ENCODE measurements at places on chromosomes 2 and 18.

- DNase-seq: no peak
These were observed 8.0 kb upstream of the SESTD1 start for GRCh38 chr2:179272406-179273192.

DNA sequence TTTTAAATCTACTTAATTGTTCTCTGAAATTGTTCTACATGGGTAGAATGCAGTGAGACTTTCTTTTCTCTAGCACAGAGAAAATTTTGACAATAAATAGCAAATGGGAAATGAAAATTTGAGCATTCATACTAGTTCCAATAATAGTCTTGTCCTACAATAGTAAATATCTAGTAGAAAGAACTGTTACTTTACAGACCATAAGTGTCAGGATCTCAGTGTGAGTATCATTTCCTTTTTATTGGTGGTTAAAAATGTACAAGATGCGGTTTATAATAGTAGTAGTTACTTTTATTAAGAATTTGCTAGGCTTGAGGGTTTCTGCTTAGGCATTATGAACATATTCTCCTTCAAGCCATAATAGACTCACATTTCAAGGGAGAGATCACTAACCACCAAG is 43.2 kb downstream of the KCNE4 start:
- DNase-seq: no peak

- DNase-seq: no peak
These were observed 37.2 kb upstream of the POLE4 start for GRCh38 chr2:74921236-74921736.

DNA sequence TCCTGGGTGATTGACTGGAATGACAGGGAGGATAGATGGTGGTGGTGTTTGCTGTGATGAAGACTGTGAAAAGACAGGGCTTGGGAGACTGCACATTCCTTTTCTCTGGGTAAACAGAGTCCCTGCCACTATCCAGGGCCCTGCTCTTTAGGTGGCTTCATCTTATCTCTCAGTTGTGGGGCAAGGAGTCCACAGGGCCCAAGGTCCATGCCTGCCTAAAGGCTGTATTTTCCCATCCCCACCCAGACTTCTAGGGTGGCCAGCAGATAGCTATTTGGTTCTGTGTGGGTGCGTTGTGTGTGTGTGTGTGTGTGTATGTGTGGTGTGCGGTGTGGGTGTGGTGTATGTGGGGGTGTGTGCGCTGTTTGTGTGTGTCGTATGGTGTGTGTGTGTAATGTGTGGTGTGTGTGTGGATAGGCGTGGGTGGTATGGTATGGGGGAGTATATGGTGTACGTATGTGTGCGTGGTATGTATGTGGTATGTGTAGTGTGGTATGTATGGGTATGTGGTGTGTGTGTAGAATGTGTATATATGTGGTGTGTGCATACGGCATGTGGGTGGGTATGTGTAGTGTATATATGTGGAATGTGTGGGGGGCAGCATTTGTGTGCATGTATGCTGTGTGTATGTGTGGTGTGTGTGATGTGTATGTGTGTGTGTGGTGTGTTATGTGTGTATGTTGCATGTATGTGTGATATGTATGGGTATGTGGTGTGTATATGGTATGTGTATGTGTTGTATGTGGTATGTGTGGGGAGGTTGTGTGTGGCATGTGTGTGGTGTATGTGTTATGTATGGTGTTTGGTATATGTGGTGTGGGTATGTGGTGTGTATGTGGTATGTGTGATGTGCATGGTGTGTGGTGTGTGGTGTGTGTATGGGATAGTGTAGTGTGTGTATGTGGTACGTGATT is 10.5 kb upstream of the XRCC5 start:
- no peak for DNase-seq

- DNase-seq: no peak
These were observed 105.7 kb downstream of the PDE1A start for GRCh38 chr2:182321096-182321495.

DNA sequence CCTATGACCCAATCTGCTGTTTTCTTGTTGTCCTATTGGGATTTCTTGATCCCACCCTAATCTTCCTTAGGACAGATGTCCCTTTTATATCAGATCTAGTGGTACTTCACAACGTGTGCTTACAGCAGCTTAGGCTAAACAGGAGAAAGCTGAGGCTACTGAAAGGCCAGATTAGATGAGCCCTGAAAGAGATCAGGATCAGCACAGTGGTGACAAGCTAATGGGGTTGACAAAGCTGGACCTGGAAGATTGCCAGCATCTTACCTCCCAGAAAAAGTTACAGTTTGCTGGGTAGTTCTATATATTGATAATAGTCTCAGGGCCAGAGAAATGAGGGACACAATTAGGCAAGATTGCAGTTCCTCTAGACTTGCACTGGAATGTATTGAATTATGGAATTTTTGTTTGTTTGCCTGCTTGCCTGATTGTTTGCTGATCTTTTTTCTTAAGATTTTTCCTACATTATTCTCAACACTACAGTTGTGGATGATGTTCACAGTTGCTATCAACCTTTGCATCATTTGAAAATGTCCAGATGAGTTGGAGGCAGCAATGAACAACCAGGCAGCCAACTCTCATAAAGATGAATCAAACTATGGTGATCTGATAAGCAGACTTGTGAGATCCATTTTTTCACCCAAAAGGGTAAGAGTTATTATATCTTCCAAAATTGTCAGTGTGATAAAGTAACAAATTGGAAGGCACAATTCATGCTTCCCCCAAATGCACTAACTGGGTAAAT is 49.1 kb upstream of the PIK3C3 start:
- DNase-seq: no peak

GRCh38 chr2:19046986-19047780 is 311.2 kb downstream of the OSR1 start:
- no peak for DNase-seq

DNA sequence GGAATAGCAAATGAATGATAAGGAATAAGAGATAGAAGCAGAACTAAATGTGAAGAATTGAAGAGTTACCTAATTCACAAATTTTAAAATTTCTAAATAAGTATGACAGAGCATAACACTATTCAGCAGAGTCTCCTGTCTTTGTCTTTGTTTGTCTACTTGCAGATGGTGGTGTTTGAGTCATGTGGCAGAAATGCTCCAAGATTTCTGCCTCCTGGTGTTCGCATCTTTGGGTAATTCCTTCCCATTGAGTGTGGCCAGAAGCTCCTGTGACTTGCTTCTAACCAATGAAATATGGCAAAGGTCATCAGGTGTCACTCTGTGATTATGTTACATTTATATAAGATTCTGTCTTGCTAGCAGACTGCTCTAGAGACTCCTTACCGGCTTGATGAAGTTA is 45.6 kb upstream of the GALNT3 start:
- DNase-seq: no peak

DNA sequence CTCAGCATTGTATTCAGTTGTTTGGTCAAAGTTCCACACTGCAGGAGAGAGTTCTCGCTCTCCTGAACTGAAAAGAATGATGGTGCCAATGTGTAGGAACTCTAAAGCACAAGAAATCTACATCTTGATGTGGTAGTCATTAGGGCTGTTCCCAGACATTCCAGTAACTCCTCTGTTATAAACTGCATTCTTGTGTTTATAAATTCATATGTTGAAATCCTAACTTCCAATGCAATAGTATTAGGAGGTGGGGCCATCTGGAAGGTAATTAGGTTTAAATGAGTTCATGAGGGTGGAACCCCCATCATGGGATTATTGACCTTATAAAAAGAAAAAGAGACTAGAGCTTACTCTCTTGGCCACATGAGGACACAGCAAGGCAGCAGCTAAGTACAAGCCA is 239.6 kb downstream of the CDH20 start:
- no peak for DNase-seq

GRCh38 chr2:8799004-8799403 is 38.4 kb downstream of the KIDINS220 start:
- DNase-seq: no peak

DNA sequence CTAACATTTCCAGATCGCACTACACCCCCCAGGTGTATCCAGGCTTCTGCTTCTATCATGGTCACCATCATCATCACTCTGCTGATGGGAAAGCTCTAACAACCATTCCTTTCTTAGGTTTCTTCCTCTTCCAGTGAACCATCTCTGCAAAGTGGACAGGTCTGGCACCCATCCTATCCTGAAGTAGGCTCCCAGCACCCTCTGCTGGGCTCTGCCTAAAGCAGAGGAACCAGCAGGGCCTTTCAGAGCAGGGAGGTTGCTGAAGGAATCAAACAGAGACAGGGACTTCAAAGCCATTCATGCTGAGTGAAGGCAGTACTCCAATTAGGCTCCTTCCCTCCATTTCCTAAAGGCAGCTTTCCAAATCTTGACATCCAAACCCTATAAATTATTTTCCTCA is 27.2 kb upstream of the SATB2 start:
- no peak for DNase-seq

- no peak for DNase-seq
These were observed 35.3 kb downstream of the CRACDL start for GRCh38 chr2:98900721-98901120.

DNA sequence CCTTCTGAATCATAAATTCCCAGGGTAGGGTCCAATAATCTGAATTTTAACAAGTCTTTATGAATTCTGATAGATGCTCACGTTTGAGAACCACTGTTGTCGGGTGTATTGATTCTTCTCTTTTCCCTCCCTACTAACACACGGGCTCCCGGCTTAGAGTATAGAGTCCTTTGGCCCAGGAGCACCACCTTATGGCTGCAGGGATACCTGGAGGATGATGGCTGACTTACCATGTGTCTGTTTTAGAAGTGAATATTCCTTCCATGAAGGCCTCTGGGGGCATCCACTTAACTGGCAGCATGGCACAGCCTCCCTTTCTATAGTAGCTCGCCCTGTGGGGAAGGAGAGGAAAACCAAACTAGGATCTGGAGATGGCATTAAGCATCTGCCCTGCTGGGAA is 91.7 kb downstream of the CLIP4 start:
- no peak for DNase-seq

- no peak for DNase-seq
These were observed 586.0 kb upstream of the VRK2 start for GRCh38 chr2:57460396-57461276.

DNA sequence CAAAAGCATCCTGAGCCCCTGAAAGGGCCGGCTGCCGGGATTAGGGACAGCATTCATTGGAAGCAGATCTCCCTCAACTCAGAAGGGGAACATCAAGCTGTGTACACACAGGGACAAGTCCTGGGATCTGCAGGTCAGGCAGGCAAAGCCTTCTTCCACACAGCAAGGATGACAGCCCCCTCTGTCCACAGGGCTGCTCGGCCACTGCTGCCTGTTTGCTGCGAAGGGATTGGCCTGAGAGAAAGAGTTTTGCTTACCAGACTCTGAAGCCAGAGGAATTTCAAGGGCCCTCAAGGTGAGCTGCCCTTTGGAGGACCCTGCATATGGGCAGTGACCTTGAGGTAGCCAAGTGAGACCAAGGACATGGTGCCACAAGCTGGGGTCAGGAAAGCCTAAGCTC is 11.1 kb downstream of the ZBTB7C start:
- no peak for DNase-seq

DNA sequence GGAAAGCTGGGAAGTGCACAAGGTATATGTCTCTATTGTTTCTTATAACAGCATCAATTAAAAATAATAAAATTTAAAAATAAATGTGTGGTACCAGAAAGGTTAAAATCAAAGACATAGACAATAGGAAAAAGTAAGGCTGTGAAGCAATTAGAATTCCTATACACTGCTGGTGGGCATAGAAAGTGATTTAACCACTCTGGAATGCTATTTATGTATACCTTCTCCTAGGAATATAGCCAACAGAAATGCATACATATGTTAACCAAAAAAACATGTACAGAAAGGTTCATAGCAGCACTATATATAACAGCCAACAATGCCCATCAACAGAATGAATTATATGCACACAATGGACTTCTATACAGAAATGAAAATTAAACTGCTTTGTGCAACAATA is 43.0 kb downstream of the WDSUB1 start:
- DNase-seq: no peak

GRCh38 chr2:23745726-23746105 is 181.2 kb downstream of the ATAD2B start:
- DNase-seq: no peak

- DNase-seq: no peak
These were observed 356.3 kb upstream of the PKDCC start for GRCh38 chr2:41691561-41691960.

DNA sequence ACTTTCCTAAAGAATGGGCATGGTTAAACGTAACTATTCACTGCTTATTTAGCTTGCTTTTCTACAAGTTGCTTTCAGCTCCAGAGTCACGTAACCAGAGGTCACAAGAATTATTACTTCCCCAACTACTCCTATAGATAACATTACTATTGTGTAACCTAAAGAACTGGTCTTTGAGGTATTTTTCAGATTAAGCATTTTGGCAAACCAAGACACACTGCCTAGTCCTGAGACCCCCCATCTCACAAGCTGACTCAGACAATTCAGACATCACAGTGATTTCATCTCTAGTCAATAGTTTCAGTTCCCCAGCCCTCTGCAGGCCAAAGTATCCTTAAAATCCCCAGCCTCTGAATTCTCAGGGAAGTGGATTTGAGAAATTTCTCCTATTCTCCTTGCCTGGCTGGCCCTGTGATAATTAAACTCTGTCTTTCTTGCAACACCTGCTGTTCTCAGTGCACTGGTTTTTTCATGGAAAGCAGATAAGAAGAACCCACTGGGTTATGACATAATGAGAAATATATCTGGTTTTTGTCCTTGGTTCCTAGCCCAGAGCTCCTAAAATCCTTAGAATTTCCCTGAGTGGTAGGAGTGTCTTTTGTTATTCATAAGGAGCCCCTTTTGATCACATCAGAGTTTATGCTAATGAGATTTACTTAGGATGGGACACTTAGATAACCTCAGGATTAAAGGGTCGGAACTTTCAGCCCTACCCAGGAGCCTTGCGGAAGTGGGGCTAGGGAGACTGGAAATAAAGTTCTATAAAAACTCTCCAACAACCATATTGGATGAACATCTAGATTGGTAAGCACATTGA is 1310.8 kb upstream of the CHAC2 start:
- DNase-seq: no peak

- no peak for DNase-seq
These were observed 249.9 kb downstream of the PARD3B start for GRCh38 chr2:204795156-204795555.

- DNase-seq: no peak
These were observed 12.7 kb downstream of the FBLN7 start for GRCh38 chr2:112150851-112151250.

GRCh38 chr2:217795706-217796465 is 206.9 kb downstream of the TNS1 start:
- DNase-seq: no peak

DNA sequence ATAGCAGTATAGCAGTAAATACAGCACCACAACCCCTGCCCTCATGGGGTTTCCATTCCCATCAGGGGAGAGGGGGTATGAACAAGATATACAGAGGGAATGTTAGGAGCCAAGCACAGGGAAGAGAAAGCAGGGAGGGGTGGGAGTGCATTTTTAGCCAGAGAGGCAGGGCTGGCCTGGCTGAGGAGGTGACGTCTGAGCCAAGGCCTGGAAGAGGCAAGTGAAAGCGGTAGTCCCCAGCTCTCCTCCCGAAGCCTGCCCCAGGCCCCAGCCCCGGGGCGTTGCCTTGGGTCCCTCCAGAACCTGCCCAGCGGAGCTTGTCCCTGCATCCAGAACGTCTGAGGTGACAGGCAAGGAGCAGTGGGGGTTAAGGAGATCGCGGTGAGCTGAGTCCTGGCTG is 45.1 kb upstream of the FOSL2 start:
- DNase-seq: no peak

Data from activated CD4-positive, alpha-beta T cell treated with anti-CD3 and anti-CD28 coated beads, Interleukin-2, amount 50 U/mL, for 1 hour (primary cell).